Kidney (tissue), 22 donors: ENCODE measurements at places on chromosomes 2 and 18. TPM values are rescaled to one million over a fixed set of nuclear protein-coding genes. Genes with fewer than 3 reads are reported as not detected.

DNA sequence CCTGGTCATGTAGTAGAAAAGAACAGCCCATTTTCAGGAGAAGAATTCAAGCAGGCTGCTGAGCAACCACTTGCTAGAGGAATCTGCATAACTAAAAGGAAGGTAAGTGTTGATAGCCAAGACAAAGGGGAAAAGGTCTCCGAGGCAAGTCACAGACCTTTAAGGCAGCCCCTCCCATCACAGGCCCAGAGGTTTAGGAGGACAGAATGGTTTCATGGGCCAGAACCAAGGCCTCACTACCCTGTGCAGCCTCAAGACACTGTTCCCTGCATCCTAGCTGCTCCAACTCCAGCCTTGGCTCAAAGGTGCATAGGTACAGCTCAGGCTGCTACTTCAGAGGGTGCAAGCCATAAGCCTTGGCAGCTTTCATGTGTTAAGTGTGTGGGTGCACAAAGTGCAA lies 238.6 kb upstream of the CYP26B1 start:
- DNase-seq, result no peak

NRP2 gene
- polyA plus RNA-seq, result 2.3 TPM

- DNase-seq, result no peak
Observed at GRCh38 chr18:6476190-6476589, 61.5 kb upstream of the L3MBTL4 start.

- DNase-seq, result no peak
Observed at GRCh38 chr2:219861307-219861706, 233.9 kb downstream of the SLC4A3 start.

CYS1 gene
- 276 TPM for polyA plus RNA-seq

UGT1A3 gene
- polyA plus RNA-seq, result 0.47 TPM

KCNE4 gene
- 4.0 TPM for polyA plus RNA-seq

DNA sequence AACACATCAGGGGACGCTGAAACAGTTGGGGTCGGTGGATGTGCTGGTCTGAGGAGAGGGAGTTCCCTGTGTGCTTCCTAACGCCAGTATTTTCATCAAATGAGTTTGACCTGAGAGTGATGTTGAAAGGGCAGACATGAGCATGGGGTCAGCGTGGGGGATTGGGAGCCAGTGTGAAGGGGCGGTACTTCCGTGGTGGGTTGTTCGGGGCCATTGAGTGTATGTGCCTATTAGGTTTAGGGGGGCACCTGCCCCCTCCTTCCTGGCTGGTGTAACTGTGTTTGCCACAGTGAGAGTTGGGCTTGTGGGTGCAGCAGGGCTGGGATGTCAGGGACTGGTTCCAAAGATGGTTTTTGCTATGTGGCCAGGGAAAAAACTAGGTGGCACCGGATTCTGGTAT lies 24.4 kb downstream of the SPEG start:
- DNase-seq, result no peak

DNA sequence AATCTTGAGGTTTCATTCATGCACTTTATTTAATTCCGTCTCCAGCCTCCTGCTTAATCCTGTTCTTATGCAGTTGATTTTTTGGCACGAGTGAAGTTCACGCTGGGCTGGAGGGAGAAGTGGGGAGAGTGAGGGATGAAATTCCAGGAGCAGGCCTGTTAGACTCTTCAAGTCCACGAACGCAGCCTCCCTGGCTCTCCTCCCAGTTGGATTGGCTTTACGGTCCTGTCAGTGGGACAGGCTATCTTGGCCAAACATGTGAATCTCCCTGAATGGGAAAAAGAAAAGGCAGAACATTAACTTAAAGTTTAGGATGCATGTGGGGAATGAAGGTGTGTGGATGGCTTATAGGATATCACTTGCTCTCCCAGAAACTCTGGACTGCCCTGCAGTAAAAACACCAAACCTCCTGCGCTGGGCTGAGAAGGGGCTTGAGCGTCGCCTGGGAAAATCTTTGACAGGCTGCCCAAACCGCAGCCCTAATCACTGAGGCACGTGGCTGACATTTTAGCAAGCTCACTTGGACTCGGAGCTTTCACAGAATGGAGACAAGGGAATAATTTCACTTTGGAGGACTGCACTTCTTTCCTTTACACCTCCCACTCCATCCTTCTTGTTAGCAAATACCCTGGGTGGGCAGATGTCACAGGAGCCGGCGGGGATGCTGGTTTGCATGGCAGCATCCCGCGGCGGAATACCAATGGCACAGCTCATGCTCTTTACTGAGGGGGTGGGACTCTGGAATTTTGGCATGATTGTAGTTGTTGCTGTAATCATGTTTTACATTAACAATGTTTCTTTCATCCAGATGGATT lies 93.9 kb downstream of the ACKR3 start:
- peak; percentile 42 for DNase-seq

- no peak for DNase-seq
Observed at GRCh38 chr2:234419726-234420125, 77.2 kb downstream of the ARL4C start.

CENPA gene
- polyA plus RNA-seq, result not detected

PAX8 gene
- polyA plus RNA-seq, result 199 TPM
